ENCODE measurements at places on chromosomes 12 and 14.

DNA sequence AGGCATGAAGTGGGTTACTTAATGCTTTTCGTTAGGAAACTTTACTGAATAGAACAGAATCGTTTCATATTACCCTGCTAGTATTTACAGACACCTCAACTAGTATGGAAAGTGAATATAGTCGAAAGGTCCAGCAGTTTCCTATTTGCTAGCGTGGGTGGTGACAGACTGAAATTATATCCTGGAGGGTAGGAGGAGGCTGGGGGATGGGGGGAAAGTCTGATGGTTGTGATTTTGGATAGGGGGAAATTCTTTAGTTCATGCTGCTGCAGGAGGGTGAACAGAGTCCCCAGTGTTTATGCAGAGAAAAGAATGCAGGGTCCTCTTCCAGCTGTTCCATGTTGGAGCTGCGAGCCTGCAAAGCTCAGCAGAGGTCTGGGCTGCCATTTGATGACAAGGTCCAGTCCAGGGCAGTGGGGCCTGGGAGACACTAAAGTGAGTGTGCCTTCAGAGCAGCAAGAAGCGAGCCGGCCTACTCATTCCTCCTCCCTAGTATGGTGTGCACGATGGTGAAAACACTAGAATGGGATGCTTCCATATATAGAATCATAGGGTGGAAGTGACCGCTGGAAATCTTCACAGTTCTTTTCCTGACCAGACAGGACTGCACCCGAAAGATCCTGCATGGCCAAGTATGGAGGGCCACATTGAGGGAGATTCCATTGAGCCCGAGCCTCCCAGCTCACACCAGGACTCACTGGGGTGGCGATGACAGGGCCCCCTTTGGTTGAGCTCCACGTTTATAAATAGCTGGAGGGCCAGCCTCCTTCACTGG lies 2.1 kb downstream of the SAMD4A start:
- no peak for DNase-seq

GRCh38 chr12:65918021-65918420 lies 93.7 kb downstream of the HMGA2 start:
- DNase-seq, result no peak

- no peak for DNase-seq
Measured at GRCh38 chr12:113291586-113291985, 43.3 kb downstream of the SLC8B1 start.

DNA sequence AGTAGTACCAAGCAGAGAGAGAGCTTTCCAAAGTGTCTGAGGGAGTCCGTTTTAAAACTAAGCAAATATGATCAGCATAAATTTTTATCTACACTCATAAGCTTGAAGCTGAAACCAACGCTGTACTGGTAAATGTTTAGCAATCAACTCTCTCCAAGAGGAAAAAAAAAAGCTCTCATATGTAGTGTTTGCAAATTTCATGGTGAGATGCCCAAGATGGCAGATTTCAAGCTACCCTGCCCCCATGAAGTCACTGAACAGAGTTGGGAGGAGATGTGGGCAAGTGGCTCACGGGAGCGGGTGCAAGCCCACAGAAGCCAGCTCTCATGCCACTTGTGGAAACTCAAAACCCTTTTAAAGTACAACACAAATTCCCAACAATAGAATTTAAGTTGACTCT lies 475.8 kb downstream of the BCAT1 start:
- DNase-seq, result no peak

GRCh38 chr12:45336331-45336730 lies 120.4 kb downstream of the ANO6 start:
- no peak for DNase-seq

GRCh38 chr14:60079723-60080122 lies 12.0 kb upstream of the PCNX4 start:
- DNase-seq, result no peak

DNA sequence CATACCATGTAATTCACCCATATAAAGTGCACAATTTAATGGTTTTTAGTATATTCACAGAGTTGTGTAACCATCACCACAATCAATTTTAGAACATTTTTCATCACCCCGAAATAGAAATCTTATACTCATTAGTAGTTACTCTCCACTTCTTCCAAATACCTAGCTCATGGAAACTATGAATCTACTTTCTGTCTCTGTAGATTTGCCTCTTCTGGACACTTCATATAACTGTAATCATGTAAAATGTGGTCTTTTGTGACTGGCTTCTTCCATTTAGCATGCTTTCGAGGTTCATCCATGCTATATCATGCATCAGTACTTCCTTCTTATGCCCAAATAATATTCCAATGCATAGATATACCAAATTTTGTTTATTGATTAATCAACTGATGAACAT lies 10.8 kb downstream of the DNAI7 start:
- no peak for DNase-seq

DNA sequence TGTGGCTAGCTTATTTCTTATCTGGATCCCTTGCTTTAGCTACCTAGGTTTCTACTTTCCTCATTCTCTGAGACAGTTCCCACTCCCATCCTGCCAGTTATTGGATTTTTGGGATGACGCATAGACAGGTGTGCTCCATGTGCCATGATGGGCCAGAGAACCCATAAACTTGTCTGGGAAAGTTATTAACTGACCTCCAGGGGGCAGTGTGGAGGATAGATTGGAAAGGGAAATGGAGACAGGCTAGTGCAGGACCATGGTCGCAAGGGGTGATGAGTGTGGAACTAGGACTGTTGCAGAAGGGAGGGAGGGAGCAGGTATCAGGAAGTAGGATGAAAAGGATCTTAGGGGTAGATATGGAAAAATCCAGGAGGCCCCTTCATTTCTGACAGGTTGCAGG lies 80.3 kb downstream of the ESRRB start:
- DNase-seq, result no peak

DNA sequence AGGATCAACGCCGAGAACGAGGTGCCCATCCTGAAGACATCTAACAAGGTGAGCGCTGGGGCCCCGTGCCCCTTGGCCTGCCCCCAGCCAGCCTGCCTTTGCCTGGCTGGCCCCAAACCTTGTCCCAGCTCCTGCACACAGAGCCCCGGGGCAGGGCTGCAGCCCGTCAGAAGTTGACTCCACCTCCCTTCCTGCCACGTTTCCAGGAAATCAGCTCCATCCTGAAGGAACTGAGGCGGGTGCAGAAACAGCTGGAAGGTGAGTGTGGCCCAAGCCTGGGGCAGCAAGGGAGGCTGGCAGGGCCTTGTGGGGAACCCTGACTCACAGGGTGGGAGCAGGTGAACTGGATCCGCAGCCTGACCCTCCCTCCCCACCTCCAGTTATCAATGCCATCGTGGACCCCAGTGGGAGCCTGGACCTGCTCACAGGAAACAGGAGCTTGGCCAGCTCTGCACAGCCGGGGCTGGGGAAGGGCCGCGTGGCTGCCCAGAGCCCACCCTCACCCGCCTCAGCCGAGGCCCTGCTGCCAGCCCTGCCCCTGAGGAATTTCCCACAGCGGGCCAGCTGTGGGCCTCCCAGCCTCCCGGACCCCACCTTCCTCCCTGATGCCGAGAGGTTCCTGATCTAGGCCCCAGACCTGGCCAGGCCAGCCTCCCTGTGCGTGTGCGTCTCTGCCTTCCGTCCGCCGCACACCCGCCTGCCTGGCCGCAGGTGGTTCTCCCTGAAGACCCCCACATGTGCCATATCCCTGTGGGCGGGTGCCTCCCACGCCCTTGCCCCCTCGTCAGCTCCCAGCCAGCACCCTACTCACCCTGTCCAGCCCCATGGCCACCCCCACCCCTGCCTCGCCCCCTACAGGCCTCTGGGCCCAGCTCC lies 29.5 kb downstream of the CEP170B start:
- DNase-seq, result no peak
